LoVo (cell line): ENCODE measurements at places on chromosomes 4 and X.

GRCh38 chr4:110352670-110353442, 123.1 kb upstream of the ENPEP start:
- no peak for DNase-seq

DNA sequence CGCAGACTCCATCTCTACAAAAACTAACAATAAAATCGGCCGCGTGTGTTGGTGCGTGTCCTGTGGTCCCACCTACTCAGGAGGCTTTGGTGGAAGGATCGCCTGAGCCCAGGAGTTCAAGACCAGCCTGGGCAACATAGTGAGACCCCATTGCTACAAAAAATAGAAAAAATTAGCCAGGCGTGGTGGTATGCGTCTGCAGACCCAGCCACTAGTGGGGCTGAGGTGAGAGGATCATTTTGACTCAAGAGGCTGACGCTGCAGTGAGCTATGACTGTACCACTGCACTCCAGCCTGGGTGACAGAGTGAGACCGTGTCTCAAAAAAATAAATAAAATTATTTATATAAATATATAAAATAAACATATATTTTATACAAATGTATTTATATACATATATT, 22.3 kb downstream of the ASMTL start:
- no peak for DNase-seq

DNA sequence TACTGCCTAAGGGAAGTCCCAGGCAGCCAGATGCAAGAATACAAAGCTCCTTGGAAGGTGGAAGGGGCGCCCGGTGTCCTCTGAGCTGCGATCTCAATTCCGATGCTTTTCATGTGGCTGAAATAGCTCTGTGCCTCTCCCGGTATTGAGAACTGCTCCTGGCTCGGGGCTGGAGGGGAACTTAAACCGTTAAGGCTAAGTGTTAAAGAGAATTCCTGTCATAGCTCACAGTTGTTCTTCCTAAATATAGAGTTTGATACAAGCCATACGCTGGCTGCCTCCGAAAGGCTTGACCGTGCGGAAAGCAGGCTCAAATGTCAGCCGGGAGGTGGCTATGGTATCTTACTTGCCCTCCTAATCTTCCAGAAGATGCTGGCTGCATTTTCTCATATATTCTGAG, at the start of gene SMPX:
Gene SMPX (minus strand): TSS at position 157 of the 400 bp plus-strand sequence. CDS start 3,826 bp downstream, outside the sequence.
- no peak for DNase-seq

DNA sequence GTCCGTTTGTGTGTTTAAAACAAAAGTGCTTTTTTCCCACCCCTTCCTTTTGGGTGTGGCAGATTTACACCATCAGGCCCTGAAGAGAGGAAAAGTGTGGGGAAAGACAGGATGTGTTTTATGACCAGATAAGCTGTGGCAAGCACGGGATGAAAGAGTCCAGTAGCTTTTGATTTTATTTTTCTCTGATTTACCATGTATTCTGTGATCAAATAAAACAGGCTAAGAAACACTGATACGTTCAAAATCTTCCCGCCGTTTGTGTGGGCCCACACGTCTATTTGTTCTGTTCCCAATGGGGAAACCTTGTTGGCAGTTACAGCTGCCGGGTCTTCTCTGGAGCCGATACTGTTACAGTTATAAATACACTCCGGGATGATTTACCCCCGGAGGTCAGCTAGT, 10.8 kb downstream of the LRP2BP start:
- DNase-seq: no peak

DNA sequence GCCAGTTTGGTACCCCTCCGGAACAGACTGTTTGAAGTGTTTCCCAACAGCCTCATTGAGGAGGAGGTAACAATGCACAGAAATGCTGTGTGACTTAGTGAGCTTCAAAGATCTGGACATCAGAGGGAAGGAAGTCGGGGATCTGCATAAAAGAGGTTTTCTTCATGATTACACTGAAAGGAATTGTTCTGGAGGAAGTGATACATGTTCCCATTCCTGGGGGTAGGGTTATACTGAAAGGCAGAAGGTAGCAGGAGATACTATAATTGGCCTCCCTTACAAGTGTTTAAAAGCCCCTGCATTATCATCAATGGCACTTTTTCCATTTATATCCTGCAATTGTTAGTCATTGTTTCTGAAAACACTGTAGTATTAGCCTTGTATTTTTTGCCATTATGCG, 94.0 kb upstream of the DKK2 start:
- no peak for DNase-seq

- no peak for DNase-seq
These were observed 123.9 kb downstream of the DMD start for GRCh38 chrX:33087411-33087810.

DNA sequence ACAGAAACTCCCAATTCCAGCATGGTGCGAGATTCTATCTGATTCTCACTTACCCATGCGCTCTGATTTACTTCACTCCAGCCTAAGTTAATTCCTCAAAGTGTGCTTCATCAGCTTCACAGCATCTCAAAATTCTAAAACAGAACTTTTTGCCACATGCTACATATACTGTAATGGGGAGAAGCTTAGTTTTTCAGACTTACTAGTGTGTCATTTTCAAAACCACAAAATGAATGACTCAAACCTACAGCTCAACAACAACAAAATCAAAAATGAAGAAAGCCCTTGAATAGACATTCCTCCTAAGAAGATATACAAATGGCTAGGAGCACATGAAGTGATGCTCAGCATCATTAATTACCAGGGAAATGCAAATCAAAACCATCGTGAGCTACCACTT, 14.9 kb downstream of the IRF2 start:
- no peak for DNase-seq

GRCh38 chr4:8368061-8368481, 72.5 kb downstream of the ACOX3 start:
- DNase-seq: no peak

DNA sequence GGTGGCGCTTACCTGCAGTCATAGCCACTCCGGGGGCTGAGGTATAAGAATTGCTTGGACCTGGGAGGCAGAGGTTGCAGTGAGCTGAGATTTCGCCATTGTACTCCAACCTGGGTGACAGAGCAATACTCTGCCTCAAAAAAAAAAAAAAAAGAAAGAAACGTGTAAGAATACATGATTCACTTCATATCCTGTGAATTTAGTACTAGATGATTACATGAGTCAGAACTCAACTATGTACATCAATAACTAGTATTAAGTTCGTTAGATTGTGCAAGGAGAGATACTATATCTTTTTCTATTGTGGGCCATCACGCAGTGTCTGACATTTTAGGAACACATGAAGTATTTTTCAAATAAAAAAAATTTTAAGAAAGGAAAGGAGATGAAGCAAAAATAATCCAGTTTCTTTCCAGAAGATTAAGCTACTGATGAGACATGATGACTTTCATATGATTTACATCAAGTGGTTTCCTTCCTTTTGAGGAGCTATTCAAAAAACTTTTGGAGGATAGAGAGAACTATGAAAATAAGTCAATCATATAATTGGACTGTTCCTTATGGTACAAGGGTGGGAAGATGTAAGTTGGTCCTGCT, 64.7 kb upstream of the EXOC1L start:
- DNase-seq: no peak

GRCh38 chr4:156756118-156756517, 215.5 kb downstream of the PDGFC start:
- DNase-seq: no peak

DNA sequence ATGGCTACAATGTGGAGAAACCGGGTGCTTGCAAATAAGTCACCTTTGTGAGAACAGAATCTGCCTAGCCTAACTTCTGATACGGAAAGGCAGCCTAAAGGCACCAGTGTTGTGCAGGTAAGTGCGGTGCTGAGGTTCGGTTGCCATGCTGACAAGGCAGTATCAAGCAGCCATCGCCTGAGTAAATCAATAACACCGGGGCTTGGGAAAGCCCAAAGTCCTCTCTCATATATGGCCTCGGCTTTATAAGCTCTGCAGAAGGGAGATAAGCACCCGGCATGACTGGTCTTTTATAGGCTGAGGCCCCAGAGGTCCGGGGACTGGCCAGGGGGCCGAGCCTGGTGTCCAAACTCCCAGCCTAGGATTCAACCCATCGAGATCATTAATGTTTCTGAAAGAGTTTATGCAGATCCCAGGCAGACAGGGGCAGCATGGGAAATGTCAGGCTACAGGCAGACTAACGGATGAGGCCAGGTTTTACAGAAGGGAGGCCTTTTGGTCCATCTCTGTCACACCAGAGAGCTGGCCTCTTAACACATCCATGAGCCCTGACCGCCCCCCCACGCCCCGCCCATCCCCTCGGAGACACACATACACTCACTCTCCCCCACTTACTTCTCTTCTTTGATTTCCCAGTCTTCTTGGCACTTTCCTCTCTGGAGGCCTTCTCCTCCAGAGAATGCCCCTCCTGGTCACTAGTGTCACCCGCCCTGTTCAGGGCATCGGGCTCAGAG, 38.5 kb downstream of the ELF4 start:
- no peak for DNase-seq
